ENCODE measurements at places on chromosomes 16 and 17. TPM values are rescaled to one million over a fixed set of nuclear protein-coding genes. Genes with fewer than 3 reads are reported as not detected.

Gene OR1F1
- 0.59 TPM for total RNA-seq

Gene PRSS53
- total RNA-seq: 1.8 TPM

Gene SLC5A10
- total RNA-seq: 0.18 TPM

Gene KRT24
- total RNA-seq: not detected

Gene OR4D1
- total RNA-seq: 0.02 TPM

Gene ZNF785
- total RNA-seq: not detected

Measured in A549 treated with DMSO at 1 μM for 4 hours (cell line).